ENCODE measurements at places on chromosomes 16 and 17.

DNA sequence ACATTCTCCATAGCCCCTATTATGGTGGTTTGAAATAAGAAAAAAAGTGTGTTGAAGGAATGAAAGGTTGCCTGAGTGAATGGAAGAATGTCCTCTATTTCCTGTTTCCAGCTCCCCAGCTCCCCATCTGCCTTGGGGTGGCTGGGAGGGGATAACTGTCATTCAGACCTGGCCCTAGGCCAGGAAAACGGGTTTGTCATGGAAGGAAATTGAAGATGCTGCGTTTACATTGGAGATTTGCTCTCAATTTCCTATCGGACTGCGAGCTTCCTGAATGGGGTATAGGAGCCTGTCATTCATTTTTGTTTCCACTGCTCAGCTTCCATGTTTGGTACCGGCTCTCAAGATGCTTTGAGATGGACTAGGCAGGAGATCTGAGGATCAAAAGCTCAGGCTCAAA is 2.2 kb upstream of the FZD2 start:
- DNase-seq = peak; percentile 22

DNA sequence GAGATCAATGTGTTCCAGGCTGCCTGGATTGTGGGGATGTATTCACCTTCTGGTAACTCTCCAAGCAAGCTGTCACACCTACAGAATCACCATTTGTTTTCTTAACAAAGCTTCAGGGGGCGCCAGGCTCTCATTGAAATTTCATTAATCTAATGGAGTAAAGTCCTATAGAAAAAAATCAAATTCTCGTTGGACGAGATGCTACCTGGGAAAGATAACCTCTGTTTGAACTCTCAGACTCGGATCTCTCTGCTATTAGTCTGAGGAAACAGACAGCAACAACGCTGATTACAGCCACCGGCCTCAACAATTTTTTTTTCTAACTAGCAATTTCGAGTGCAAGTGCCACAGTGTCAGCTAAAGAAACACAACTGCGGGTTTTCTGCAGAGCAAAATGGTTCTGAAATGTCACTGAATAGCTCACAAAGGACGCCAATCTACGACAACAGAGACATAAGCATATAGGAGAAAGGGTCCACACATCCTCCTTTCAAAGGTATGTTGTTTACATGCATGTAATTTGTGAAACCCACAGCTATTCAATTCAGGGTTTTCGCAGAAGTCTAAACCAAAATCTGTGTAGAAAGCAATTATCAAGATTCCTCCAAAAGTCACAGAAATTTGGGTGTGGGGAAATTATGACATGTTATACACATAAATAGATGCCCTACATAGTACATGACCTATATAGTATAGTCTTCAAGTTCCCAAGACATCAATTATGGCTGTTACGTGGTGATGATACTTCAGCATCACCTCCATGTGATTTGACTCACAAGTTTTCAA is 135.8 kb downstream of the SKAP1 start:
- DNase-seq = peak; percentile 66

DNA sequence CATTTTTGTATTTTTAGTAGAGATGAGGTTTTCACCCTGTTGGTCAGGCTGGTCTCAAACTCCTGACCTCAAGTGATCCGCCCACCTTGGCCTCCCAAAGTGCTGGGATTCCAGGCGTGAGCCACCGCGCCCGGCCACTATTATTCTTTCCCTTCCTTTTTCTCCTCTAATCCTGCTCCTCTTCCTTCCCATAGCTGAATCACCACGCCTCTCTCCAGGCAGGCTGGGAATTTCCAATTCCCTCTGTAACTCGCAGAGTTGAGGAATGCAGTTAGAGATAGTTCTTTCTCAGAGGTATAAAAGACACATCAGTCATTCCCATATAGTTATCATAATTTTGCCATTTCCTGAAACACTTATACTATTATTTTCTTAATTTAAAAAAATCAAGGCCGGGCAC is 11.2 kb downstream of the METTL16 start:
- DNase-seq = no peak

DNA sequence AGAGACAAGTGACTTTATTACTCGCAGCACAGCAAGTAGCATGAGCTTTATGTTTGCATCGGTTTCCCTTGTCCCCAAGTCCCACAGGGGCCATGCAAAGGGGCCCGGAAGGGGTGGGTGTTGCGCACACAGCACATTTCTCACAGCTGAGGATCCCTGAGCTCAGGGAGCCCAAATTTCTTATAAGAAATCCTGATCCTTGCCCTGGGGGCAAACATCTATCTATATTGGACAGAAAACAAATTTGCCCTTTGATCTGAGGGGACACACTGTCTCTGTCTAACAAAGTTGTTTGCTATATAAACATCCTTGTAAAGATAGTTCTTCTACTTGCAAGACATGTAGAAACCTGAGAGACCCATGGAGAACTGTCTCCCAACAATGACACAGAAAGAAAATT is 35.7 kb upstream of the MEAK7 start:
- DNase-seq = no peak

- DNase-seq = peak; percentile 4
Measured at GRCh38 chr16:84740596-84741116, 40.9 kb downstream of the USP10 start.

DNA sequence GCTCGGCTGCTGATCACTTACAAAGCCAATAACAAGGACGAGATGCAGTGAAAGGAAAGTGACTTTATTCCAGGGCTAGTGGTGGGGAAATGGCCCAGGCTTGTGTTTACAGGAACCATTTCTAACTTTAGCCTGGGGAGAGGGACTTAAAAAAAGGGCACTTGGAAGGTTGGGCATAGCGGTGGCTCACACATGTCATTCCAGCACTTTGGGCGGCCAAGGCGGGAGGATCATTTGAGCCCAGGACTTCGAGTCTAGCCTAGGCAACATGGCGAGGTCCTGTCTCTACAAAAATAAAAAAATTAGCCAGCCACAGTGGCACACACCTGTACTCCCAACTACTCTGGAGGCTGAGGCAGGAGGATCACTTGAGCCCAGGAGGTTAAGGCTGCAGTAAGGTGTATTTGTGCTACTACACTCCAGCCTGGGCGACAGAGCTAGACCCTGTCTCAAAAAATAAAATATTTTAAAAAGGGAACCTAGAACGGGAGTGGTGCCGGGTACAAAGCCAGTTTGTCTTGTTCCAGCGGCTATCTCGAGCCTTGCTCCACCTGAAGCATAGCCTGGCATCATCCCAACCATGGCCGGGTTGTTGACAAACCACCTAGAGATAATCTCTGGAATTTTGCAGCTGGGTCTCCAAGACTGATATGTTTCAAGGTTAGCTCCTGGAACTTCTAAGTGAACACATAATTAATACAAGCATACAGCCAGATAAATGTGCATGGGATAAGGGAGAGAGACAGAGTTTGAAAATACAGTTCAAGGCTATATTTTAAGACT is 5.7 kb upstream of the TVP23A start:
- DNase-seq = no peak

- no peak for DNase-seq
Measured at GRCh38 chr16:87463722-87464690, 28.8 kb downstream of the ZCCHC14 start.

Measured in NCI-H2081 (cell line).